Endodermal cell (in vitro differentiated cells): ENCODE measurements at places on chromosomes 16 and 17.

GRCh38 chr17:55056526-55056925 lies 88.0 kb downstream of the STXBP4 start:
- no peak for DNase-seq

DNA sequence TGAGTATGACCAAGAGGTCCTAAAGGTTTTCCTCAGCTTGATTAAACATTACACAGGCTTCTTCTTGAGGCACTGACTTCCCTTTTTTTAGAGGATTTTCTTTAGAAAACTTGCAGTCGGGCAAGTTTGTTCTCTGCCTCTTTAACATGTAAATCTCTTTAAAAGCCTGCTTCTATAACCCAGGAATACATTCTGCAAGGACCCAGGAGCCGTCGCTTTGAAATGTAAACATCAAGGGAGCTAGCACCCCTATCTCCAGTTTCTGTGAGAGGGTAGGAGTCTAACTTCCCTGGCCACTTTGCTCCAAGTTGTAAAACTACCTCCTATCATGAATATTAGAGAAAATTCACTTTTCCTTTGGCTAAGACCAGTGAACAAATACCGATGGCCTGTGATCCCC lies 201.5 kb upstream of the CPHXL start:
- DNase-seq = no peak

GRCh38 chr17:78896091-78896833 lies 6.7 kb downstream of the CEP295NL start:
- DNase-seq = no peak

GRCh38 chr16:10878328-10878643 lies 1.3 kb downstream of the CIITA start:
- no peak for DNase-seq

- no peak for DNase-seq
These were observed 2.2 kb upstream of the KSR1 start for GRCh38 chr17:27454089-27454488.

DNA sequence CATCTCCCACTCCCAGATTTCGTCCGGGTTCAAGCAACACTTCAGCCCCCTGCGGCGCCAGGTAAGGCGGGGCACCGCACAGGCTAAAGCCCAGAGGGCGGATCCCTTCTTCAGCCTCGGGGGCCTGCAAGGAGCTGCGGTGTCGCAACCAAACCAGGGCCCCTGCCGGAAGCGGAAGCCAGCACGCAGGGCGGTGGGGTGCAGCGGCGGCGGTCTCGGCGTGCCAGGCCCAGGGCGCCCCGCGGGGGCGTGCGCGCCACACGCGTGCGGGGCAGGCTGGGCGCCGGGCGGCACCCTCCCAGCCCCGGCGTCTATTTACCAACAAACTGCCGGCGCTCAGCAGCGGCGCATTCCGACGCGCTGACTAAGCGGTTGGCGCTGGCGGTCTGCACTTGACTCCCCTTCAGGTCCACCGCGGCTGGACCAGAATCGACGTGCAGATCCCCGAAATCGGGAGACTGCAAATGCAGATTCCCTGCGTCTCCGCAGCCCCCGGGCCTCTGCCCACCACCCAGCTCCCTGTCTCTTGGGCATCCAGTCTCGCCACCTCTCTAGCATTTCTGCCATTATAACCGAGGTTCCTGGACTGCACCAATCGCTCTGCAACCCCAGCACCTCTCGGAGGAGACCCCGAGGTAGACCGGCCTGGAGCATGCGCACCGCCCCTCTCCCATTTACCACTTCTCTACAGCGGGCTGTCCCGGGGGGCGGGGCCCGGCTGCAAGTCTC lies 421 bp upstream of the DLX4 start:
- peak; percentile 98 for DNase-seq

DNA sequence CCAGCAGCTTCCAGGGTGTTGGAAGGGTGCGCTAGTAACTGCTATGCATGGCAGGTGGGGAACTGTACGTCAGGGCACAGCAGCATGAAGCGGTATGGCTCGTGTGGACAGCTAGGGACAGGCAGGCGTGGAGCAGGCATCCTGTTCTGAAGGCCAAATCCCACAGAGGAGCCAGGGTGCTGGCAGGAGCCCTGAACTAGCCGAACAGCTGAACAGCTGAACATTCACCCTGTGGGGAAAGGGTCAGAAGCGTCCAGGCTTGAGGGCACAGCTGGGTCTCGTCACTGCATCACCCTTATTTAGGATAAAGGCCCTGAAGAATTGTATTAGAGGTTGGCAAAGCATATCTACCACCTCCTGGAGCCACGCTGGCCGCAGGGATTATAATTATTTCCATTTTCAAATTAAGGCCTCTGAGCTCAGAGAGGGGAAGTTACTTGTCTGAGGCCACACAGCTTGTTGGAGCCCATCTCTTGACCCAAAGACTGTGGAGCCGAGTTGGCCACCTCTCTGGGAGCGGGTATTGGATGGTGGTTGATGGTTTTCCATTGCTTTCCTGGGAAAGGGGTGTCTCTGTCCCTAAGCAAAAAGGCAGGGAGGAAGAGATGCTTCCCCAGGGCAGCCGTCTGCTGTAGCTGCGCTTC lies 3.3 kb upstream of the STH start:
- peak; percentile 39 for DNase-seq

- DNase-seq = no peak
These were observed 80.2 kb downstream of the WWOX start for GRCh38 chr16:78179666-78180065.

- DNase-seq = no peak
These were observed 7.7 kb upstream of the ZNF652 start for GRCh38 chr17:49369760-49370159.

GRCh38 chr16:12453832-12454231 lies 349.9 kb downstream of the CPPED1 start:
- no peak for DNase-seq

DNA sequence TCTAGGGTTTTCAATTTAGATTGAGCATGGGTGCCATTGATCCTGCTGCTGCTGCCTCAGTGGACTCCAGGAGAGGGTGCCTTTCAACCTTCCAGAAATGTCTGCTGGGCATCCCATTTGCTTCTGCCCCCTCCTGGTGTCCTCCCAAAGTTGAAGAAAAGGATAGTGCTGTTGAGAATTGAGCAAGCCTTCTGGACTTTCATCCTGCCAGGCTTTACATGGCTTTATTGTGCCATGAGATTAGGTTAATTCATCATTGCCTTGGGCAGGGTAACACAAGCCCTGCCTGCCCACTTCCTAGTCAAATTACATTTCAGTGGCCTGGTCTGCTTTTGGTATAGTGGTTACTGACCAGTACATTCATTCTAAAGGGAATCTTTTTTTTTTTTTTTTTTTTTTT lies 17.9 kb upstream of the TANGO6 start:
- DNase-seq = no peak

DNA sequence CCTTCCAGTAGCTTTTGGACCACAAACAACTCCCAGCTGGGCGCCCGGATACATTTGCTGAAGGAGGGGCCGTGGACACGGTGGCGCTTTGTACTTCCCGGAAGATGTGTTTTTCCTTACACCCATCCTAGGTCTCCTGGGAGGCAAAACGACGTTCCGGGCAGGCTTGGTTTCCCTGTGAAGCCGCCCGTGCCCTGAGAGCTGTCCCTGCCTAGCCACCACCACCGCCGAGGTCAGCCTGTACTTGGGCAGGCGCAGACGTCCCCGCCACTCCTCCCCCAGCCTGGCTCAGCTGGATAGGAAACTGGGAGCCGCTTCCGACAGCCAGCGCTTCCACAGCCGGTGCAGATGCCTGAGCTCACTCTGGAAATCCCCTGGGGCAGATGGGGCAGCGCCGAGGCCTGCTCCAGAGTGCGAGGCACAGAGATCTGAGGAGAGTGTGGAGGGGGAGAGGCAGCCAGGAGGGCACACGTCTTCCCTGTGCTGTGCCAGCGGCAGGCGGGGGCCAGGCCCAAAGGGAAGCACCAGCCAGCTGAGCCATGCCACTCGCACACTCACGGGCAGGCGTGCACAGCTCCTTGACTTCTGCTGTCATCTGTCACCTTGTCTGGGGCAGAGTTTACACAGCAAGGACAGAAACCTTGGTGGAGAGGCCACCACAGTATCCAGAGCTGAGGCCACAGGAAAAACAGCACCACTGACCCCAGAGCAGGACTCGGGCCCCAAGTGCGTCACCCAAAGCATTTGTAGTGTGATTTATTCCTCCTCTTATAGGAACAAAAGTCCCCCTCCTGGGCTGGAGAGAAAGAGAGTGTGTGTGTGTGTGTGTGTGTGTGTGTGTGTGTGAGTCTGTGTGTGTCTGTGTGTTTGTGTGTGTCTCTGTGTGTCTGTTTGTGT lies 3.0 kb downstream of the RHBDF2 start:
- DNase-seq = peak; percentile 87

GRCh38 chr16:79902351-79902750 lies 301.8 kb upstream of the MAF start:
- no peak for DNase-seq

DNA sequence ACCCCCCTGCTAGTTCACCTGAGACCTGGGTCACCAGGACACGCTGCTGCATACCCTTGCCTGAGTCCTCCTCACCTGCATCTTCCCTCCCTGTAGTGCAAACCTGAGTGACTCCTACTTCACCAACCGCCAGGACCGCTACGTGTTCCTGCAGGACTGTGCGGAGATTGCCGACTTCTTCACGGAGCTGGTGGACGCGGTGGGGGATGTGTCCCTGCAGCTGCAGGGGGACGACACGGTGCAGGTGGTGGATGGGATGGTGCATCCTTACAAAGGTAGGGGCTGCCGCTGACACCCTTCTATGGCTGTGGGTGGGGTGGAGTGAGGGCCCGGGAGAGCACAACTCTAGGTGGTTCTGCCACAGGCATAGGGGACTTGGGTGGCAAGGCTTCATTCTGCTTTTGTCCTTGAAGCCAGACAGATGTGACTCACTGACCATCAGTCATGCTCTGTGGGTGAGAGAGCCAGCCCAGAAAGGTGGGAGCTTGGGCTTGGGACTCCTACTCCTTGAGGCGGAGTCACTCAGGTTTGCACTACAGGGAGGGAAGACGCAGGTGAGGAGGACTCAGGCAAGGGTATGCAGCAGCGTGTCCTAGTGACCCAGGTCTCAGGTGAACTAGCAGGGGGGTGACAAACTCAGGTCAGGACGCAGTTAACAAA lies 22.3 kb downstream of the PGS1 start:
- DNase-seq = no peak

GRCh38 chr17:79789943-79790804 lies 6.7 kb downstream of the CBX8 start:
- DNase-seq = peak; percentile 91

GRCh38 chr16:53024045-53024444 lies 28.7 kb downstream of the CHD9NB start:
- DNase-seq = no peak

GRCh38 chr16:58234831-58235595 lies 37.1 kb upstream of the CSNK2A2 start:
- DNase-seq = no peak

GRCh38 chr17:836151-836550 lies 54.0 kb downstream of the MRM3 start:
- no peak for DNase-seq

GRCh38 chr16:49437344-49437743 lies 63.7 kb downstream of the C16orf78 start:
- no peak for DNase-seq

DNA sequence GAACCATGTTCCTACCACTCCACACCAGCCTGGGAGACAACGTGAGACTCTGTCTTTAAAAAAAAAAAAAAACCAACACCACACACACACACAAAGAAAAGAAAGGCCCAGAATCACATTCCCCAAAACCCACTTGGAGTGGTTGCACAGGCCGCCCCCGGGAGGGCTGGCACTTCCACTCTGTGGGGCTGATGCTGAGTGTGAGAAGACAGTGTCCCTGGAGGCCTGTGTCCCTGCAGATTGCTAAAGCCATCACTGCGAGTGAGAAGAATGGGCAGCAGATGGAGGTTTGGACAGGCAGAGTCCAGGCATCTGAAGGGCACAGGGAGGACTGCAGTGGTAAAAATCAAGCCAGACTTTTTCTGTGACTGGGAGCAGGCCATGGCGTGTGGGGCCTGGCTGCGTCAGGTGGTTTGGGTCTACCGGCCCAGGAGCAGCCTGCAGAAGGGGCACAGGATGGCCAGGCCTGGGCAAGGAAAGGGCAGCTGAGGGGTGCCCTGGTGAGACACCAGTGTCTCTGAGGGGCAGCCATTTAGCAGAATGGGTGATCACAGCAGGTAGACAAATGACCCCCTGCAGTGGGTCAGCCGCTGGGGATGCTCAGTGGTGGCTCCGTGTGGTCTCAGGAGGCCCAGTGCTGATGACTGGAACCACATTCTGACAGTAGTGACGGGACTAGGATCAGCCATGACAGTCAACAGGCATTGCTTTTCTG lies 13.1 kb downstream of the CTRB2 start:
- DNase-seq = peak; percentile 23

DNA sequence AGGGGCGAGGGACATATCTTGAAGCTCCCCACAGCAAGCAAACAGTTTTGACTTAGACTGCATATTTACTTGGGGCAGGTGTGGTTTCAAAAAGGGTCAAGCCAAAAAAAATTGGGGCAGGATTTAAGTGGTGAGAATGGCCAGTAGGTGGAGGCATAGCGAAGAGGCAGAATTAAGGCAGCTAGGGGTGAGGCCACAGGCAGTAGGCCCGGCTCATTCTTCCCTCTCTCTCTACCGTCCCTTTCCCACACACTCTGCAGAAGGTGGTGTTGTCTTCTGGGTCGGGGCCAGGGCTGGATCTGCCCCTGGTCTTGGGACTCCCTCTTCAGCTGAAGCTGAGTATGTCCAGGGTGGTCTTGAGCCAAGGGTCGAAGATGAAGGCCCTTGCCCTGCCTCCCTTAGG lies 2.6 kb downstream of the SHBG start:
- DNase-seq = peak; percentile 88

GRCh38 chr17:80874866-80875445 lies 116.7 kb upstream of the CHMP6 start:
- DNase-seq = no peak

- no peak for DNase-seq
These were observed 99.7 kb downstream of the CHD9 start for GRCh38 chr16:53154513-53154912.

DNA sequence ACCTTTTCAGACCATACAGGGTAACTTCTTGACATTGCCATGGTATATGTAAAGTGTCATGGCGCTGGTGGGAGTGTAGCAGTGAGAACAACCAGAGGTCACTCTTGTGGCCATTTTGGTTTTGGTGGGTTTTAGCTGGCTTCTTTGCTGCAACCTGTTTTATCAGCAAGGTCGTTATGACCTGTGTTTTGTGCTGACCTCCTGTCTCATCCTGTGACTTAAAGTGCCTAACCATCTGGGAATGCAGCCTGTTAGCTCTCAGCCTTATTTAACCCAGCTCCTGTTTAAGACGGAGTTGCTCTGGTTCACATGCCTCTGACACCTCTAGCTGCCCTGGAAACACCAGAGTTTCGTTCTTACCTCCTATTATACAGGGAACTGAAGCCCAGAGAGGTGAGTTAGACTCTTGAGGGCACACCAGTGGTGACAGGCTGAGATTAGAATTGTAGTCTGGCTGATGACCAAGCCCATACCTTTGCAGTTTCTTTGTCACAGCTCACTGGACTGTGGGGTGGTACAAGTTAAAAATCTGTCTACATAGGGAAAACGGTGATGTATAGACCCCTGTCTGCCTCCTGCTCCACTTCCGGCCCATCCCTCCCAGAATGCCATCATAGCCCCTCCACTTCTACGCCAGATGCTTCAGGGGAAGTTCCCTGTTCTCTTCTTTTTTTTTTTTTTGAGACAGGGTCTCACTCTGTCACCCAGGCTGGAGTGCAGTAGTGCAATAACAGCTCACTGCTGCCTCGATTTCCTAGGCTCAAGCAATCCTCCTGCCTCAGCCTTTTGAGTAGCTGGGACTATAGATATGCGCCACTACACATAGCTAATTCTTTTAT lies 21.0 kb downstream of the KSR1 start:
- DNase-seq = no peak
